ENCODE measurements at places on chromosomes 5 and 9.

GRCh38 chr5:145792840-145793239 lies 42.3 kb downstream of the PRELID2 start:
- no peak for DNase-seq

DNA sequence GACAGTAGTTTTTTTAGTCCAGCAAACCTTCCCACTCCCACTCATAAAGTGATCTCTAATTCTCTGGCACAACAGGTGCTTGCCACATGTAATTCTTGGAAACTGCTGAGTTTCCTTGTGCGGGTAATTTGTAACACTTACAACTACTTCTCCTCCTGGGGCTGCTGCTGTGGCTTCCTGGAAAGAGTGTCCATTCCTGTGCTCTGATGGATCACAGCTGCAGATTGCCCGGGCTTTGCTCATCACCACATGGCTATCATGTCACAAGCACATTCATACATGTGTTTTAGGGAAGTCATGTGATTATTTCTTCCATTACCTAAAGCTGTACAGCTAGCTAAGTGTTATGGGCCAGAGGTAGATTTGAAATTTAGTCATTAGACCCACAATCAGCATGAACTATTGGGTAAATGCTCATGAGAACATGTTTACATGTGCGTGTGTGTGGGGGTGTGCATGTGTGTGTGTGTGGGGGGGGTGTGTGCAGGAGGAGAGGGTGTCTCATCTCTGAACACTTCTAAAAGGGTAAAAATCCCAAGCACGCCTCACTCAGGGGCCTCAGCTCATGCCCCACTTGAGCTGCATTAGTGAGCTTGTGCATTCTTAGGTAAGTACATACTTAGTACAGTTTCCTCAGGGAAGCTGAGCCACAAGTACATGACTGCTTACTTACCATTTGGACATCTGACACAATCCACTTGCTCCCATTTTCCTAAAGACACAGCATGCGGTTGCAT lies 118.1 kb upstream of the CCDC112 start:
- no peak for DNase-seq

DNA sequence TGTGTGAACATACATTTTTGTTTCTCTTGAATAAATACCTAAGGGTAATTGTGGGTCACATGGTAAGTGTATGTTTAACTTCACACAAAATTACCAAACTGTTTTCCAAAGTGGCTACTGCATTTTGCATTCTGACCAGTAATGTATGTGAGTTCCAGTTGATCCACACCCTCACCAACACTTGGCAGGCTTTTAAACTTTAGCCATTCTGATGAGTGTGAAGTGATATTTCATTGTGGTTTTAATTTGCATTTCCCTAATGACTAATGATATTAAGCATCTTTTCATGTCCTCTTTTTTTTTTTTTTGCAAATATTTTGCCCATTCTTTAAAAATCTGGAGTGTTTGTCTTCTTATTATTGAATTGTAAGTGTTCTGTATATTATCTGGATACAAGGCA lies 53.5 kb upstream of the MAST4 start:
- no peak for DNase-seq

DNA sequence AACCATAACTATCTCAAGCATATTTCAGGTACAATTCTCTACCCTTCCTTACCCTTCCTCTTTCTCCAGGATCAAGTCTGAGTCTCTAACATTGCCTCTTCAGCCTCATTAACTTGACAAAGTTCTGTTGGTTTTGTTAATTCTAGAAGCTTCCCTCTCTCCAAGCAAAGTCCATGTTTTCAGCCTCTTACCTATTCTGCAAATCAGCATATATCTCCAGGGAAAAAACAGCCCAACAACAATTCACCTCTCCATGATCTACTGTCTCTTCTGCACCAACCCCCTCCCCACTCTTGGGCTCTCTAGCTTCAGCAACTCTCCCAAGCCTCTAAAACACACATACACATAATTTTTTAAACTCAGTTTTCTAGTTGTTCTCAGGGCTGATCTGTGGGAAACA lies 72.2 kb downstream of the LIX1 start:
- DNase-seq = no peak

DNA sequence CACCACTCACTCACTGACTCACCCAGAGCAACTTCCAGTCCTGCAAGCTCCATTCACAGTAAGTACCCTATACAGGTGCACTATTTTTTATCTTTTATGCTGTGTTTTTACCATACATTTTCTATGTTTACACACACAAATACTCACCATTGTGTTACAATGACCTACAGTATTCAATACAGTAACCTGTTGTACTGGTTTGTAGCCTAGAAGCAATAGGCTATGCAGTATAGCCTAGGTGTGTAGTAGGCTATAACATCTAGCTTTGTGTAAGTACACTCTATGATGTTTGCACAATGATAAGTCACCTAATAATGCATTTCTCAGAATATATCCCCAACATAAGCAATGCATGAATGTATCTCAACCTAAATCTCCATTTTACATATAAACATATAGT lies 541.1 kb downstream of the NR2F1-AS1 start:
- DNase-seq = no peak

GRCh38 chr9:86764671-86765343 lies 182.5 kb downstream of the GAS1 start:
- no peak for DNase-seq

DNA sequence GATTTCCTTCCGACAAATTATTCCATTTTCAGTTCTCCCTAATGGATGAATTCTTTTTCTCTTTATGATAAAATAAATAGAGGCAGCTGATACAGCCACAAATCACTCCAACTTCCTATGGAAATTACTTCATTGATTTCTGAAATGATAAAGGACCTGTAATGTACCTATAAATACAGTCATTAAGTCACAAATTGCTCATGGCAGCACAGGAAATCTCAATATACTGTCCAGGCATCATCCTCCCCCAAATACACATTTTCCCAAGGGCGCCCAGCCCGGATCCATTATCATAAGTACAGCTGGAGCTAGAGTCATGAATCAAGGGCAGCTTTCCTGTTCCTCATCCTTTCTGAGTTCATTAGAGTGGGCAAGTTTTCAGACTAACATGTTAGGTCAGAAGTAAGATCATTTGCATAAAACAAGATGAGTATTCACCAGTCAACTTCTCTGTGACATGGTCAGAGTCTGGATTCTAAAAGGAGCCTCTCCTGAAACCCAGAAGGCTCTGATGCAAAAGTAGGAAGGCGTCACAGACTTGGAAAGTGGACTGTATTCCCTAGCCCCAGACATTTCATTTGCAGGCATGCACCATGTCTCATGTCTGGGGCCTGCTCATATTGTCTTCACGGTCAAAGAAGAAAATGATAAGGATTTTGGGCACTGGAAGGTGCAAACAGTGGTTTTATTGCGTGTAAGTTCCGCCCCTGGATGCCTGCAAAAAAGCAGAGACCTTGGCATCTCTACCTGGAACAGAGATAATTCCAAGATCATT lies 383.2 kb downstream of the PLK2 start:
- no peak for DNase-seq

DNA sequence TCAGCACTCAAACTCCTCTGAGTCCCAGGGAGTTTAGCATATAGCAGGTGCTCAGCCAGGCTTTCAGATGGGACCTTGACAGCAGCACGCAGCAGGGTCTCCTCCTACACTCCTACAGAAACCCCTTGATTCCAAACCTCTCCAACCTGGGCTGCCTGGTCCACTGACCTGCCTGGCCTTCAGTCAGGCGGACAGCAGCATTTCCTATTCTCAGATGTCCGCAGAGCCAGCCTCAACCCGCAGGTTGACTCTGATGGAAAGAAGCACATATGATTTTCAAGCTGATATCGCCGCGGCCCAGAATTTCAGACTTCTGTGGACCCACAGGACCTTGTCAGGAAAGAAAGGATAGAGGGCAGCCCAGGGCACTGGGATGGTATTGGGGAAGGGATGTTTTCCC lies 5.3 kb upstream of the SLC25A48 start:
- DNase-seq = no peak

DNA sequence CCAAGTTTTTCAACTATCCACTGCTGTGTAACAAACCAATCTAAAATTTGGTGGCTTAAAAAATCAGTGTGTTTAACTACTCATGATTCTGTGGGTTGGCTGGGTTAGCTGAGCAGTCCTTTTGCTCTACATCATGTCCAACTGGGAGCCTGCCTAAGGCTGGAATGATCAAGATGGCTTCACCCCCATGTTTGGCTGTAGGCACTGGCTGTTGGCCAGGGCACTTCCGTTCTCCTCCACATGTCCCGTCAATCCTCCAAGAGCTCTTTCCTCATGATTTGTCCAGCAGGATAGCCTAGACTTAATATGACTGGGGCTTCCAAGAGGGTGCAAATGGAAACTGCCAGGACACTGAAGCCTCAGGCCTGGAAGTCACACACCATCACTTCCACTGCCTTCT lies 17.0 kb upstream of the TSSK1B start:
- DNase-seq = no peak

- no peak for DNase-seq
These were observed 341.9 kb downstream of the TMEM167A start for GRCh38 chr5:82735160-82735789.

DNA sequence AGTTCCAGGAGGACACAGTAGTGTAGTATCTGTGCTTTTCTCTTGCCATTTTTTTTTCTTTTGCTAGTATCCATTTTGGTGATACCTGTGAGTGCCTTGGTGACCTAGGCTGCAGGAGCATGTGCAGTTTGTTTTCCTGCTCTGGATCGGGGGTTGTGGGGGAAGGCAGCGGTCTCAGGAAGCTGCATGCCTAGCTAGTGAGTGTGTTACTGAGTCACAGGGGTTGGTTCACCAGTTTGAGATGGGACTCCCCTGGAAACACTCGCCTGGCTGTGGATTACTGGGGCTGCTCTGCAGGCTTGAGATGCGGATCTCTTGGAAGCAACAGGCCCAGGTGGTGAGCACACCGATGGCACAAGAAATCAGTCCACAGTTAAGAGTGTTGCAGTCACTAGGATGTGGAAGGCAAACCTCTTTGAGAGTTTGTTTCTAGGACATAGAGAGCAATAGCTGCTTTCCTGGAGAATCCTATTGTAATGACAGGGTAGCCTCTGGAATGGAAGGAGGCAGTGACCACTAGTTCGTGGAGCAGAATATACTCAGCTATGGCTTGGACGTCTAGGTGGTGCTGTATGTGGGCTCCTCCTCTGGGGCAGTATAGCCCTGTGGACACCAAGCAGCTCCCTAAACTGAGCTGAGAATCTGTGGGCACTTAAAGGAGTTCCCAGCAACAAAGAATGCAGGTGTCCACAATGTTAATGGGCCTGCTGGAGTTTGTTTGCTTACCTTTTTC lies 20.0 kb upstream of the SPATA31E1 start:
- no peak for DNase-seq

GRCh38 chr9:98698856-98699255 lies 9.9 kb downstream of the GABBR2 start:
- DNase-seq = no peak

GRCh38 chr5:18961234-18961633 lies 1026.8 kb downstream of the CDH18 start:
- no peak for DNase-seq

DNA sequence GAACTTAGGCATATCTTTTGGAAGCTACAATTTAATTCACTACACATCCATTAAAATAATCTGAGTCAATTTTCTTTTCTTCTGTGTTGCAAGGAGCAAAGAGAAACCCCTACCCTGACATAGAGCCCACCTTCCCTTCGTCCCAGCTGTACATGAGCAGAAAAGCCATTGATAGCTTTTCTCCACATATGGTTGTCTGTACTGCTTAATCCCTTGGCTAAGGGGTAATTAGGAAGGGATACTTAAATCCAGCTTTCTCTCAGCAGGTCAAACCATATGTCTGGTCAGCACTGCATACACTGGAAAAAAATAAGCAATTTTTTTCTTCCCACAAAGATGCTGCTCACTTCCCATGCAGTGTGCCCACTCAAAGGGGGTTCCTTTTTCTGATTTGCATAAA lies 94.7 kb upstream of the RAD23B start:
- DNase-seq = no peak

- DNase-seq = no peak
These were observed 85.1 kb downstream of the FBXL7 start for GRCh38 chr5:15585128-15585527.

DNA sequence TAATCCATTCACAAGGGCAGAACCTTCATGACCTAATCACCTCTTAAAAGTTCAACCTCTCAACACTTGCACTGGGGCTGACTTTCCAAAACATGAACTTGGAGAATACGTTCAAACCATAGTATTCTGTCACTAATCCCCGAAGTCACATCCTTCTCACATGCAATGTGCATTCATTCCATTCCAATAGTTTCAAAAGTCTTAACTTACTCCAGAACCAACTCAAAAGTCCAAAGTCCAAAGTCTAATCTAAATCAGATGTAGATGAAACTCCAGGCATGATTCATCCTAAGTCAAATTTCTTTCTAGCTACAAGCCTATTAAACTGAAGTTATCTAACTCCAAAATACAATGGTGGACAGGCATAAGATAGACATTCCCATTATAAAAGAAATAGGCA lies 21.7 kb upstream of the ADAMTSL1 start:
- no peak for DNase-seq
